NCI-H1417 (cell line): ENCODE measurements at places on chromosomes 7 and 10.

DNA sequence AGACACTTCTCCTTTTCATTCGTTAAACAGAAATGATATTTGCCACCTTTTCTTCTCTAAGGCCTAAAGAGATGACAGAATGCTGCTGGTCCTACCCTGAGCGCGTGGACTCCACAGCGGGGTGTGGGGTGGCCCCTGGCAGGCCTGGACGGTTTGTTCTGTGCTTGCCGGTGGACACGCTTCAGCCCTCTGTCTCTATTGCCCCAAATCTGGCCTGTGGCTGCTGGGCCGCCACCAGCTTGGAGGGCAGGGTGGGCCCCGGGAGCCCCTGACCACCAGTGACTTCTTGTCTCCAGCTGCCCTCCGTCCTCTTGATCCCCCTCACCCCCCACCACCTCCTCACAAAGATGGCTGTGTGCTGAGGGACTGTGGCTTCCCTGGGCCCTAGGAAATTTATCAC, 5.7 kb downstream of the CHST3 start:
- DNase-seq: no peak

- no peak for DNase-seq
Observed at GRCh38 chr10:113438652-113439051, 114.2 kb upstream of the HABP2 start.

DNA sequence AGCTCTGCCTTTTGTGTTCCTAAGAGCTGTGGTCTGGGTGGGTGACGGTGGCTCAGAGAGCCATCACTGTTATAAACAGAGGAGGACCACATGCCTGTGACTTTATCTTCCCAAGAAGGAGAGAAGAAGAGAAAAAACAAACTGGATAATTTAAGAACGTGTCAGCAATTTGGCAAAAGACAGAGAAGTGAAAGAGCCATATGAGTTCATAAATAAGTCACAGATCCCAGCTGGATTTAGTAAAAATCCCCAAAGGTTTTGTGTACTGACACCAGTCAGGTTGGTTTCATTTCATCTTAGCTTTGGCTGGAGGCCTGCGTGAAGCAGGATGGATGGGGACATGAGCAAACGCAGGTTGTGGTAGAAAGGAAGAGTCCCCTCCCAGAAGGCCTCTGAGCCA, 120.7 kb downstream of the CXCL12 start:
- DNase-seq: no peak

- no peak for DNase-seq
Observed at GRCh38 chr7:29548823-29549222, 14.8 kb upstream of the PRR15 start.

GRCh38 chr10:38184477-38184876, 90.3 kb downstream of the ZNF37A start:
- DNase-seq: no peak

GRCh38 chr10:2081501-2081900, 344.2 kb upstream of the ADARB2 start:
- no peak for DNase-seq

GRCh38 chr10:33233635-33234034, 100.8 kb downstream of the NRP1 start:
- DNase-seq: no peak

GRCh38 chr7:47738563-47739166, 156.8 kb upstream of the TNS3 start:
- no peak for DNase-seq

DNA sequence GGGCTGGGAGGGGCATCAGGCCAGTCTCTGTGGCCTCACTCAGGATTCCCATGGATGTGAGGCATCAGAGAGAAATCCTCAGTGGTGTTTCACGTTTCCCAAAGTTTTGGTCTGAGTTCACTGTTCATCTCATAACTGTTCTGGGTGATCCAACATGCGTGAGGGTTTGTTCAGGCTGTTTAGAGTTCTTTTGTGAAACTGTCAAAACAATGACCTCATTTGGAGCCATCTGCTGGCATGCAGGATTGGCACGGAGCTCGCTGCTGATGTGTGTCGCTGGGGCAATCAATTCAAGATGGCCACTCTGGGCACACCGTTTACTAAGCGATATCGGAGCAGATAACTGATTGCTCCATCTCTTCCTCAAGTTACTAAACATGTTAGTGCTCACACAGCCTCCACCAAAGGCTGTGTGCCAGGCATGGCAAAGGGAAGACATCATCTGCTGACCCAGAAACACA, 365.6 kb downstream of the WDR11 start:
- no peak for DNase-seq

GRCh38 chr7:157016352-157017041, 6.0 kb upstream of the MNX1 start:
- DNase-seq: no peak

DNA sequence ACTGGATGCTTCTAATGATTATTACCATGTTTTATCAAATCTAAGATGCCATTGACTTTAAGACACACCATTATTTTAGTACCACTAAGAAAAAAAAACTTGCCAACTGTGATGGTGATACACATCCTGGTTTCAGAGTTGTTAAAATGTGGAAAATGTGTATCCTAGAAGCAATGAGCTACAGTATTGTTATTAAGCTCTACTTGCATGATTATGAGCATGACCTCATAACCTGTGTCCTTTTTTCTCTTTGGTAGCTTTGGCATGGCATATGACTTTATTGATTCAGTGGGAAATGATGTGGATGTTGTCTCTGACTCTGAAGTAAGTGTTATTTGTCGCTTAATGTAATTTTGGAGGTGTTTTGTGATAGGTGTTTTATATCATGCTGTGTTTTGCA, 3.3 kb downstream of the EDRF1 start:
- no peak for DNase-seq

- no peak for DNase-seq
Observed at GRCh38 chr10:18334116-18334867, 194.1 kb downstream of the CACNB2 start.

DNA sequence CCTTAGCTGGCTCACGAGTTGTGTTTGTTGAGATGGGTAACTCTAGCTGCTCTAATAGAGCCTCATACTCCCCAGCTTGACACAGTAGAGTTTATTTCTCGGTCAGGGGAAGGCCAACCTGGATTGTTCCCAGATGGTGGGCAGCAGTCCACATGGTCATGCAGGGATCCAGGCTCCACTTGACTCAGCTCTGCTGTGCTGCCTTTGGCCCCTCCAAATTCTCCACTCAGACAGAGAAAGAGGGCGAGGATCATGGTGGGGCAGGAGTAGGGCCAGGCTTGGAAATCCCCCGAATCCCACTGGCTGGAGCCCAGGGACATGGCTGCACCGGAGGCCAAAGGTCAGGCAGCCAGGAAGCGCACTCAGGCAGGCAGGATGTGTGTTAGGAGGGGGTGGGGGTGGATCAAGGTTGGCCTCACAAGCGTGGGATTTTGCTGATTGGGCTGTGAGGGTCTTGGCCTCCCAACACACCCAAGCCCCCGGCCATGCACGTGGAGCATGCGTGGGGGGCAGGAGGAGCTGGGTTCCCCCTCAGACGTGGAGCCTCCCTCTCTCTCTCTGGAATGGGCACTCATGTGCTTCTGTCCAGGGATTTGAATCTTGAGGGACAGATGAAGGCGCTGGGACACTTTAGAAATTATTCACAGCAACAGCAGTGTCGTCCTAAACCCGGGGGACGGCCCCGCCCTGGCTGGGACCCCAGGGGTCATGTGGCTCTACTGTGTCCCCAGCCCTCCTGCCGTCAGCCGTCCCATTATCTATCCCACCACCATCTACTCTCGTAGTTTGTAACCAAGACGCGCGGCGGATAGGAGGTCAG, 44.8 kb downstream of the PDGFA start:
- no peak for DNase-seq

- DNase-seq: no peak
Observed at GRCh38 chr10:85661123-85661522, 705.5 kb downstream of the GRID1 start.

DNA sequence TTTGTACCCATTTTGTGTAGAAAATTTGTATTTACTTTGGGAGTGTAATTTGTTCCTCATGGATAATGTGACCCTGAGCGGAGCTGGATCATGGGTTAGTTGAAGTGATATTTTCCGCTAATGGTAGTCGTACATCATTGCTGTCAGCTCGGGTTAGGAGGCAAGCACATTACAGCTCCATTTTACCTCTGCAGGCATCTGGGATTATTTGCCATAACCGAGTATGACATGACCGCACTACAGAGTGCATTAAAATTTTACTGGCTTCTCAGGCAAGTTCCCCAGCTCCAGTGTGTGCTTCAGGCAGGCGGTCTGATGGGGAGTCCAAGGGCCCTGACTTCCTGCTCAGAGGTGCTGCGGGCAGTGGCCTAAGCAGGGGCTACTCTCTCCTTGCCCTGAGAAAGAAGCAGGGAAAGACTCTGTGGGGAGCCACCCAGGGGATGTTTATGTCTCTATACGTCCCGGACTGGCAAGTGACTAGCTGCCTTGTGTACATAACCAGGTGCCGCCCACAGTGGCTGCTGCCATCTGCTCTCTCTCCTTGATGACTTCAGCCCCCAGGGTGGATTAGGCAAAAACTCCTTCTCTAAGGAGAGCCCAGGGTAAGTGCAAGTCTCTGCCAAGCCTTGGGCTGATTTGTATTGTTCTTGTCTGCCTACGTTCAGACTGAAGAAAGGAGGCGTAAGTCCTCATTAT, 685.3 kb upstream of the GALNT17 start:
- peak; percentile 89 for DNase-seq

- no peak for DNase-seq
Observed at GRCh38 chr10:42960491-42960990, 116.3 kb upstream of the RET start.
